IPS DF 19.7 (cell line): ENCODE measurements at places on chromosomes 2 and 18.

- no peak for DNase-seq
Measured at GRCh38 chr2:163771596-163771995, 35.8 kb upstream of the FIGN start.

- DNase-seq, result peak; percentile 17
Measured at GRCh38 chr18:63783394-63783793, 8.2 kb downstream of the SERPINB7 start.

GRCh38 chr2:60159519-60159918 lies 393.9 kb downstream of the BCL11A start:
- no peak for DNase-seq

- DNase-seq, result no peak
Measured at GRCh38 chr2:65064728-65065552, 8.7 kb downstream of the CEP68 start.

DNA sequence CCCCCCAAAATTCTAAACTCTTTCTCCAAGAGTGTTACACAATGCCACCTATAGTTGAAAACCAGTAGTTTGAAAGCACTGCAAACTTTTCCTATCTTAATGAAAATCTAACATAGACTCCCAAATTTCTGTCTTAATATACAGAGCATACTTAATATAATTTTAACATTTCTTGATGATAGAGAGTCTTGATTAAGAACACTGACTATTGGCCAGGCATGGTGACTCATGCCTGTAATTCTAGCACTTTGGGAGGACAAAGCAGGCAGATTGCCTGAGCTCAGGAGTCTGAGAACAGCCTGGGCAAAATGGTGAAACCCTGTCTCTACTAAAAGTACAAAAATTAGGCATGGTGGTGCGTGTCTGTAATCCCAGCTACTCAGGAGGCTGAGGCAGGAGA lies 34.2 kb downstream of the ASXL2 start:
- DNase-seq, result no peak

DNA sequence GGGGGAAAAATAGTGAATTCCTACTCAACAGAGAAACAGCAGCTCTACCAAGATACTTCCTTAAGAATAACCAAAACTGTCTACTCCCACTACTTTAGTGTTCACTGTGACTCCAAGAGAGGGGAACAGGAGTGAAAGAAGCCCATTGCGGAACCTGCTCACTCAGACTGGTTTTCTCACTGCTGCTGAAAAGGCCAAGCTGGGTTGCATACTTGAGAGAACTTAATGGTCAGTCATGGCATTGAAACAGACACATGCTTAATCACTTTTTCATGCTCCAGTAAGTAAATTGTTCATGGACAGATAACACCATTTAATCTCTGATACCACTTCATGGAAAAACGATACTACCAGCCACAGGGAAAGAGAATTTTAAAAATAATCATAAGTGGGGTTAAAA lies 35.7 kb upstream of the SLC8A1 start:
- DNase-seq, result no peak
